ENCODE measurements at places on chromosomes 5 and 9. TPM values are rescaled to one million over a fixed set of nuclear protein-coding genes. Genes with fewer than 3 reads are reported as not detected.

- peak; percentile 4 for DNase-seq
- H3K36me3 ChIP-seq: no peaks in the 10 kb centered on the region
- H3K4me1 ChIP-seq: peaks cover 7% of the 10 kb centered on the region
- no peaks in the 10 kb centered on the region for H3K27me3 ChIP-seq
- no peak overlapping the region for H3K27ac ChIP-seq
Measured at GRCh38 chr5:177176175-177176711, 42.7 kb downstream of the NSD1 start.

DNA sequence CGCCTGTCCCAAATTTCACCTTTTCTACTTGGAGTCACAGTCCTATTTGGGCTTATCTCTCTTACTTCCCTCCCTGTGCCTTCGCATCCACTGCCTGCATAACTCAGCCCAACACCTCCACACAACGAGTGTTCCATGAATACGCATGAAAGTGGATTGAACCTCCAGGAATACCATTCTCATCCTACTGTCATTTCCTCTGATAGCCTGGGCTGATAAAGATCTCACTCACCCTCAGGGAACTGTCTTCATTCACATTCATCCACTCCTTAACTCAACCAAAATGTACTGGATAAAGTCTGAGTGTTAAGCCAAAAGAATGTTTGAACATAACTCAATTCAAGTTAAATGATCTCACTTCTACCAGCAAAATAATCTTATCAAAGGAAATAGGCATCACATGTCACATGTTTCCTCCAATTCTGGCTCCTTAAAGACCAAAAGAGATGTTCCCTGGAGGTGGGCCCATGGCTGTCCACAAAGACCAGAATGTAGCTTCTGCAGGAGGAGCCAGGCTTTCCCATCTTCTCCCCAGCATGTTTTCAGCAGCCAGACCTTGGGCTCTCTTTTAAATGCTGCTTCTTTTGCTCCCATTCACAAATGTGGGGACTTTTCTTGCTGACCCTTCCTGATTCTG lies 28.4 kb upstream of the TRIO start:
- H3K4me3 ChIP-seq: no peak overlapping the region
- H3K27me3 ChIP-seq: no peaks in the 10 kb centered on the region
- DNase-seq: no peak
- H3K4me1 ChIP-seq: no peaks in the 10 kb centered on the region
- no peaks in the 10 kb centered on the region for H3K36me3 ChIP-seq
- no peak overlapping the region for H3K27ac ChIP-seq

- no peak overlapping the region for H3K27ac ChIP-seq
- no peaks in the 10 kb centered on the region for H3K4me1 ChIP-seq
- peak; percentile 82 for DNase-seq
- no peaks in the 10 kb centered on the region for H3K36me3 ChIP-seq
- no peak overlapping the region for H3K4me3 ChIP-seq
- no peaks in the 10 kb centered on the region for H3K27me3 ChIP-seq
Measured at GRCh38 chr5:99032234-99033013, 103.6 kb upstream of the CHD1 start.

GRCh38 chr5:140827704-140828361 lies at the start of gene PCDHA6:
Gene PCDHA6 (plus strand): TSS chr5:140827960. CDS start chr5:140828092, 132 bp downstream.
- no peaks in the 10 kb centered on the region for H3K27me3 ChIP-seq
- peak within 1 kb of the TSS; percentile 39 for H3K4me3 ChIP-seq
- no peaks in the 10 kb centered on the region for H3K36me3 ChIP-seq
- H3K27ac ChIP-seq: no peak within 1 kb of the TSS

DNA sequence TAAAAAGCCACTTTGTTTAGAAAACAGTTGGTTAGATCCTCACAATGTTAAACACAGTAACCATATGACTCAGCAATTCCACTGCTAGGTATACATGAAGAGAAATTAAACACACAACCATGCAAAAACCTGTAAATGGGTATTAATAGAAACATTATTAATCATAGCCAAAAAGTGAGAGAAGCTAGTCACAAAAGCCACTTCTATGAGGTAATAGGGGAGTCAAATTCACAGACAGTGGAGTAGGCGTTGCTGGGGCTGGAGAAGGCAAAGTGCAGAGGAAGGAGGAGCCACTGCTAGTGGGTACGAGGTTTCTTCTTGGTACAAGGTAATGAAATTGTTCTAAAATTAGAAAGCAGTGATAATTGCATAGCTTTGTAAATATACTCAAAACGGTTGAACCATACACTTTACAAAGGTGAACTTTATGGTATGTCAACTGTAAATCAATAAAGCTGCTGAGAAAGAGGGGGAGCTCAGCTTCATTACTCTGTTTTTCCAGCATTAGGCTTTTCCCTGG lies 364.4 kb downstream of the GADD45G start:
- H3K4me3 ChIP-seq: no peak overlapping the region
- H3K4me1 ChIP-seq: no peaks in the 10 kb centered on the region
- no peak overlapping the region for H3K27ac ChIP-seq
- no peaks in the 10 kb centered on the region for H3K36me3 ChIP-seq

DNA sequence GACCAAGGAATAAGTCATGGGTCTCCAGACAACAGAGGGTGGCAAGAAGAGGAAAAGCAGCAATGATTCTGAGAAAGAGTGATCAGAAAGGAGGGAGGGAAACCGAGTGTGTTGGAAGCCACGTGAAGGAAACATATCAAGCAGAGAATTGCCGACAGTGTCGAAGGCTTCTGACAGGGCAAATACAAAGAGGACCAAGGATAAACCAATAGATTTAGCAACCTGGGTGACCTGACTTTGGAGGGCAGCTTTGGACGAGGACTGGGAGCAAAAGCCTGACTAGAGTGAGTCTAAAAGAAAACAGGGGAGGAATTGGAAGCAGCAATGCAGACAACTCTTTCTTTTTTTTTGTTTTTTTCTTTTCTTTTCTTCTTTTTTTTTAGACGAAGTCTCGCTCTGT lies 83.8 kb downstream of the WWC1 start:
- H3K27me3 ChIP-seq: no peaks in the 10 kb centered on the region
- H3K27ac ChIP-seq: no peak overlapping the region
- peaks cover 4% of the 10 kb centered on the region for H3K4me1 ChIP-seq

GRCh38 chr9:76882686-76883085 lies 23.2 kb downstream of the PRUNE2 start:
- no peak overlapping the region for H3K27ac ChIP-seq
- no peak overlapping the region for H3K4me3 ChIP-seq
- H3K4me1 ChIP-seq: no peaks in the 10 kb centered on the region
- H3K36me3 ChIP-seq: no peaks in the 10 kb centered on the region
- no peaks in the 10 kb centered on the region for H3K27me3 ChIP-seq
- no peak for DNase-seq

DNA sequence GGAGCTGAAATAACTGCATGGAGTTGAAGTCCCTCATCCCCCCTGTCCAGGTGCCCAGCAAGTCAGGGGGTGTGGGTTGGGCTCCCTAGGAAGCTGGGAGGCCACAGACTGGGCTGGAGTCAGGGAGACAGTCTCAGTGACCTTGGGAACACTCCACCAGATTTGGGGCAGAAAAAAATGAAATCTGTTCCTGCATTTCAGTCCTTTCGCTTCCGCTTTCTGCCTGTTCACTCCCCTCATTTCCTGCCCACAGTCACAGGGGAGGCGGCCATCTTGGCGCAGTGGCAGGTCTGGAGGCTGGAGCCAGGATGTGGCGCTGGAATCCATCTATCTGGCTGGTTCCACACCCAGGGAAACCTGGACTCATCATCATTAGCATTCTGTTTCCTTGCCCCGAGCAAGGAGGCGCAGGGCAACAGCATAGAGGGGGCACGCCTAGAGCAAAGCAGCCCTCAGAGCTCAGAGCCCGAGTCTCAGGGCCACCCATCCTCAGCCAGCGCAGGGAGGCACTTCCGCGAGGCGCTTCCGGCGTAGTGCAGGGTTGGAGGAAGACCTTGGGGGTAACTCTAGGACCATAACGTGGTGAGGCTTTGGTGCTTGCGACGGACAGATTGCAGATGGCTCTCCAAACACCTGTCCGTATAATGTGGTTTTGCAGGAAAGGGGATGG lies 86.2 kb upstream of the HSPA9 start:
- peaks cover 2% of the 10 kb centered on the region for H3K4me1 ChIP-seq
- no peaks in the 10 kb centered on the region for H3K36me3 ChIP-seq
- no peaks in the 10 kb centered on the region for H3K27me3 ChIP-seq
- H3K27ac ChIP-seq: no peak overlapping the region
- no peak overlapping the region for H3K4me3 ChIP-seq

DNA sequence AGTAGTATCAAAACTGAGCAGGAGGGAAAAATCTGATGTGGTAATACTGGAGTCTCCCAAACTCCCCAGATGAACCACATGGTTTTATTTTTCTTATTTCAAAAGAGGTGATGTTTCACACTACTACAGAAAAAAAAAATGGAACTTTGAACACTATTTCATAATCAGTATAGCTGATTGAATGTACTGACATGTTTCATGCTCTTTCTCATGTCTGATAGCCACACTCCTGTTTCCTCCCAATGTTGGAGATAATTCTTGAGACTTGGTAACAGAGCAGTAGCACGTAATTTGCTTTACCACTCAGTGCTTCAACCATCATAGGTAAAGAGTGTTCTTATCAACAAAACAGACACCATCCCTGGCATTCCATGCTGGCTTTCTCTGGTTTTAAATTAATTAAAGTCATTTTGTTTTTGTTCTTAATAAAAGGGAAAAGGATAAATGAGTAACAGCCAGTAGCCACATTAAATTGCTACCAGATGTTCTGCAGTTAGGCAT lies 85.2 kb downstream of the MUSK start:
- no peaks in the 10 kb centered on the region for H3K27me3 ChIP-seq
- no peaks in the 10 kb centered on the region for H3K4me1 ChIP-seq
- H3K4me3 ChIP-seq: no peak overlapping the region

DNA sequence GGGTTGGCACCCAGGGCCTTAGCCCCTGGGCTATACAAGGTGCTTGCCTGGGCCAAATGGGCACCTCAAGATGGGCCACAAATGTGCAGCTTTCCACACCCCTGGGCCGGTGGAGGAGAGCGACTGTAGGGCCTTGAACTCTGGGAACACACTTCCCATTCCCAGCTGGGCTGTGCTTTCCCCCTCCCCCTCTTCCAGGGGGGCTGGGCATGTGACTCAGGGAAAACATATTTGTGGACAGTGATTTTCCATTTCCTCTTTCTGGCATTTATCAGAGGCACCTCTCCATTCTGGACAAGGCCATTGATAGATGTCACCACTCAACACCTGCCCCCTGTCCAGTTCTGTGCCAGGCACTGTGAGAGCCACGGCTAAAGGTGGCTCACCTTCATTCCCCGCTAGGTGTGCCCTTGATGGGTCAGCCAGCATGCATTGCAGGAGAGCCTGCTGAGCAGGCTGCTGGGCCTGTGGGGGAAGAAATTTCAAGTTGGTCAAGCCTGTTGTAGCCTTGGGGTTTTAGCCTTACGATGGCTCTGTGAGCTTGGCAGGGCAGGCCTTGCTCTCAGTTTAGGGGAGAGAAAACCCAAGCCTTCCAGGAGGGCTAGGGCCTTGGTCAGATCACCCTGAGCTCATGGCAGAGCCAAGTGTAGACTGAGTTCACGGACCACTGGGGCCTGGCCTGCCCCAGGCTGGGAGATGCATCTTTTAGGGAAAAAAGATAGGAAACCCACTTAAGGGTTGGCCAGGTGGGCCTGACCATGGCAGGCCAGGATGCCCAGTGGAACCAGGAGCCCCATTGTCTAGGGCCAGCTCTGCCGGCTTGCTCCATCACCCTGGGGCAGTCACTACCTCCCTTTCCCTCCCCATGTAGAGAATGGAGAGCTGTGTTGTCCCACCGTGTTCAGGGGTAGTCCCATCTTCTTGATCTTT lies 113.9 kb downstream of the DAB2IP start:
- no peak overlapping the region for H3K4me3 ChIP-seq
- H3K36me3 ChIP-seq: peaks cover 76% of the 10 kb centered on the region
- peak; percentile 78 for DNase-seq
- H3K4me1 ChIP-seq: peaks cover 19% of the 10 kb centered on the region

Gene SH2D3C
- 27.7 TPM for total RNA-seq

Gene STK32A
- total RNA-seq: 8.6 TPM

Gene URM1
- total RNA-seq: 55.2 TPM

Data from kidney (tissue), 22 donors.